Left lung (tissue), 14 donors: ENCODE measurements at places on chromosomes 5 and 9. TPM values are rescaled to one million over a fixed set of nuclear protein-coding genes. Genes with fewer than 3 reads are reported as not detected.

DNA sequence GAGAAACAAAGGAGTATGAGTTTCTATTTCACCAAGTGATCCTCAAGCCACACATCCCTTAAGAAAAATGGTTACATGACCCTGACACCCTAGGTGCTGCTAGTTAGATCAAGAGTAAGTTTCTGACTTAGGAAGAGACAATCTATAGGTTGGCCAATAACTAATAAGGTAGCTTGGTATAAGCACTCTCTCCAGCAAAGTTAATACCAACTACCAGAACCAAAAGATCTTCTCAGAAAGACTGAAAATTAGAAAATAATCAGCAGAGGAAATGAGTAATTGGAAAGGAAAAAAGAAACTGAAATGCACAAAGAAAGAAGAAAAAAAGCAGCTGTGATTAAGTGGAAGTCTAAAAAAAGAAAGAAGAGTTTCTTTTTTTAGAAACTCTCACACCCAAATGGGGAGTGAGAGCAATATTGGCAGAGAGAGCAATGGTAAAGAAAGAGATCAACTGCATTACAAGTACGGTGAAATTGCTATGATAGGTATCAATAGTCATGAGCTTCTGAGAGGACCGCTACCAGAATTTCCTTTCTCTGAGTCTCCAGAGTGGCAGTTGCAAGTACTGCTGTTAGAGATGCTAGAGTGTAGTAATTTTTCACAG lies 195.5 kb downstream of the TMEM167A start:
- DNase-seq = no peak
- no peaks in the 10 kb centered on the region for H3K36me3 ChIP-seq
- no peaks in the 10 kb centered on the region for H3K27me3 ChIP-seq
- H3K4me3 ChIP-seq = no peak overlapping the region
- no peak overlapping the region for H3K27ac ChIP-seq

DNA sequence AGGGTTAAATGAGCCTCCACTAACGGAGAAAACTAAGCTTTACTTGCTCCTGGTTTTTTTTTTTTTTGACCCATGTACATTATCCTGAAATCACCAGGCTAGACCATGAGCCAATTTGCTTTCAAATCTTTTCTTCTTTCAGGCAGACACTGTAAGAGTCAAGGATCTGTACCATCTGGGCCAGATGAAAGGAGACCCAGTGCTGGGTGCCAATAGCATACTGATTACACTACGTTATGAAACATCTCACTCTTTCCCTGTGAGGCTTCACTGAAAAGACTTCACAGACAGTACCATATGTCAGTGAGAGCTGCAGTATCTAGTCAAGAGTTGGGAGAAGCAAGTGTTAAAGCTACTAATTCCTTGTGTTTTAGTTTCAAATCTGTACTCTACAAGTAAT lies 161.2 kb upstream of the PTPRD start:
- H3K4me1 ChIP-seq = no peaks in the 10 kb centered on the region
- H3K36me3 ChIP-seq = no peaks in the 10 kb centered on the region
- DNase-seq = peak; percentile 59
- no peaks in the 10 kb centered on the region for H3K27me3 ChIP-seq

DNA sequence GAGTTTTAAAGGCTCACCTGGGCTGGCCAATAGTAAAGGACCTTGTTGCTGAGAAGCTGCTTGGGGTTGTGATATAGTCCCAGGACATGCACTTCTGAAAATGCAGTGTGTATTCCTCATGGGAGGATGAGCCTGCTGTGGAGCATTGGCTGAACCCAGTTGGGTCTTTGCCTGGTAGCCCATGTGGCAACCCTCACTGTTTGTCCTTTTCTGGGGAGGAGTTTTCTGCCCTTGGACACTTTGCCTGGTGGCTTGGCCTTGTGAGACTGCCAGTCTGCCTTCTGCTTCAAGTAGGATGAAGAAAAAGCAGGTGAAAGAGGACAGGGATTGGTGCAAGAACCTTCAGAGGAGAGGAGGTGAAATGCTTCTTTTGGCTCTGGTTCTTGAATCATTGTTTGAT lies 4.0 kb downstream of the TENT4A start:
- no peak overlapping the region for H3K4me3 ChIP-seq
- no peaks in the 10 kb centered on the region for H3K36me3 ChIP-seq
- H3K27ac ChIP-seq = no peak overlapping the region
- H3K4me1 ChIP-seq = peaks cover 27% of the 10 kb centered on the region
- no peak for DNase-seq

UNC5A gene
- 0.61 TPM for polyA plus RNA-seq

DNA sequence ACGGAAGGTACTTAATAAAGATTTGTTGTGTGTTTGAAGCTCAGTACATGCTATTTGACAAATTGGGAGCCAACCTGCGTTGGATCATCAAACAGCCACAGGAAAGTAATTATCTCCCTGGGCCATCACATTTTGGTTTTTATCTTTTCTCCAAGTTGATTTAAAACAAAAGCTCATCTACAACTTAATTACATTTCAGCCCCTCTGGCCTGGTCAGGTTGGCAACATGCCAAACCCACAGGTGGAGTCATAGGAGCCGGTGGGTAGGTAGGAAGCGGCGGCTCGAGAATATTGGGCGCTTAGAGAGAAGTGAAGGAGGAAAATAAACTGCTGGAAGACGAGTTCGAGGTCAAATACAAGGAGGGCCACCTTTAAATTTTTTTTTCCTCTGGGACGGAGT lies 64.9 kb upstream of the FANCC start:
- DNase-seq = no peak
- H3K4me3 ChIP-seq = no peak overlapping the region
- H3K27ac ChIP-seq = no peak overlapping the region
- H3K36me3 ChIP-seq = no peaks in the 10 kb centered on the region

INSL4 gene
- not detected for polyA plus RNA-seq

DNA sequence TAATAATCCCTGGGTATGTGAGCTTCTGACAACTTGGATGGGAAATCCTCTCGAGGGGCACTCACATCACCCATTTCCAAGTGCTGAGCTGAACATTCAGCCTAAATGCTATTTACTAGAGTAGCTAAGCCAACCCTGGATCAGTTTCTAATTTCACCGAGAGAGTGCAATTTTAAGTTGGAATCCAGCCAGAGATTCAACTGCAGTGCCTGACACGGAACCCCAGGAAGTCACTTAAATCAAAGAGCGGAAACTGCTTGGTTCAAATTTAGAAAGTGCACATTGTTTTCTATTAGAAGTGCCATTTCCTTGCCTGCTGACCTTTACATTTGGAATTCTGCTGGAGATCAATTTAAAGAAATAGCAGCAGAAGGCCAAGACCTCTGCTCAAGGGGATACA lies 8.8 kb downstream of the SPRY4 start:
- H3K4me1 ChIP-seq = peaks cover 84% of the 10 kb centered on the region
- peak; percentile 75 for DNase-seq
- H3K36me3 ChIP-seq = peaks cover 27% of the 10 kb centered on the region
- peaks cover 19% of the 10 kb centered on the region for H3K27me3 ChIP-seq
- peak overlapping the region; percentile 60 for H3K27ac ChIP-seq
